ENCODE measurements at places on chromosomes 7 and 10.
A peak's percentile ranks its signal among the peaks of the same experiment; 100 is the strongest.

GRCh38 chr10:125158275-125158600 is 2.1 kb downstream of the CTBP2 start:
- DNase-seq: no peak

- DNase-seq: no peak
Measured at GRCh38 chr7:2120841-2121830, 111.6 kb downstream of the MAD1L1 start.

DNA sequence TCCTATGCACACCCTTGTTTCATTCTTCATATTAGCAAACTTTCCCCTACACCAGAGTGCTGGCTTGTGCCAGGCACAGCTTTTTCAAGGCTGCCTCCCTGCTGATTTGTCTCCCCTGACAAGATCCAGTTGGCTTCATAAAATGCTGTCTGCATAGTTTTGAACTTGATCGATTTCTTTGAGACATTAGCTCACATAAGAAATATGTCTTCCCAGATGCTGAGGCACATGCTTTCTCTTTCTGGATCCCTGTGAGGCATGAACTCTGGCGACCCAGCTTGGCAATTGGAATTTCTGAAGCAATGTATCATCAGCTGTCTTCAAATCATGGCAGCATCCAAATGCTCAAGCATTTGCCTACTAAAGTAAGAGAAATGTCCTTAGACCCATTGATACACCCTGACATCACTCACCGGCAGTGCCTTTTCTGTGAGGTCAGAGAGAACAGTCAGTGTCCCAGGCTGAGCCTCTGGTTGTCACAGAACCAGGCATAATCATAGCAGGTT is 616.4 kb upstream of the GHITM start:
- DNase-seq: no peak

GRCh38 chr7:27161721-27162560 is 3.4 kb downstream of the HOXA9 start:
- peak; percentile 39 for DNase-seq

DNA sequence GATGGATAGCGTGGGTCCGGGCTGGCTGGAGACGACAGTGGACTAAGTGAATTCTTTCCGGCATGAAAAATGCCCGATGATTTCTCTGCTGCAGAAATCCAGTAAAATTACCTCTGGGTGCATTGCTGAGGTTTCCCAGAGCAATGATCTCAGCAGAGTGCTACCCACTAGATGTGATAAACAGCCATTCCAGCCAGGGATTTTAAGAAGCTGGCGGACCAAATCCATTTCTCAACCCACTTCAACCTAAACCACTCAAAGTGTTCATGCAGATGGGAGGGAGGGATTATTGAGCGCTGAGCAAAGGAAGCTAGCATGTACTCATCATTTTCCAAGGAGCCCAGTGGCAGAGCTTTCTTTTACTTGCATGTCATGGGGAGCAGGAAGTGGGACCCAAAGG is 116.7 kb downstream of the PRKCQ start:
- no peak for DNase-seq

GRCh38 chr10:1425879-1426278 is 311.4 kb downstream of the ADARB2 start:
- DNase-seq: no peak

- DNase-seq: peak; percentile 19
Measured at GRCh38 chr7:41584746-41585145, 118.1 kb downstream of the INHBA start.

- no peak for DNase-seq
Measured at GRCh38 chr10:45419676-45420025, 45.6 kb downstream of the ALOX5 start.

DNA sequence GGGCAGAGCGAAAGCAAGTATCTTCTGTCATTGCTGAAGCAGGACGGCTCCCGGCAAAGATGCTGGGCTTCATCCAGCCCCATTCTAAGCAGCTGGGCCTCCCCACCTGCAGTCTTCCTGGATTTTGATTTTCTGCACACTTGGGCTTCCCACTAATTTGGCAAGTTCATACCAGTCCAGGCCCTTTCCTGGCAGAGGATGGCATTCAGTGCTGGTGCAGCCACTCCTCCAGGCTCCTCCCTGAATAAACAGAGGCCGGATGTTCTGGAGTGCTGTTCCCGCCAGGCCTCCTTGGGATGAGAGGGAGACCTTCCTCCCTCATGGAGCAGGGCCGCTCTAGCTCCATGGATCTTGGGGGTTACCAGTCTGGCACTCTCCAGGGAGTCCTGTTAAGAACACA is 3.4 kb downstream of the BAG3 start:
- DNase-seq: peak; percentile 61

DNA sequence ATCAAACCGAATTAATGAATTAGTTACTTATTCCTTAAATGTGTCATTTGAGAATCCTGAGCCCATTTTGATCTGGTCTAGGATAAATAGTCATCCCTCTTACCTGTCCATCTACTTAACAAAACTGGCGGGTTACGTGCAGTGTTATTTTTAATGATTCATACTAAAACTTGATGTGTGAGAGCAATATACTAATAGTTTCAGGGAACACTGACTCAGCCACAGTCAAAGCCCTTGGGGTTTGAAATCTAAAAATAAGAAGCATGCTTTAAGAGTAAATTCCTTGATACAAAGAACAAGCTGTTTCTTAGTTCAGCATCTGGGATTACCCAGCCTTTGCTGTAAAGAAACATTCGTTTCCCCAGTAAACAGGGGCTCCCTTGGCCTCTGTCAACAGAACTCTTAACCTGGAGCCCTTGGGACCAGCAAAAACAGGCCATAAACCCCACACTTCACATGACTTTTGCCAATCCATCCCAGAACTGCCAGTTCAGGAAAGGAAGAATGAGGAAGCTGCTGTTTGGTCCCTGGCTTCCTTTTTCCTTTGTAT is 370.6 kb upstream of the IGFBP3 start:
- DNase-seq: peak; percentile 78
